Activated CD8-positive, alpha-beta memory T cell treated with anti-CD3 and anti-CD28 coated beads for 4 hours (primary cell): ENCODE measurements at places on chromosomes 3 and 15.

DNA sequence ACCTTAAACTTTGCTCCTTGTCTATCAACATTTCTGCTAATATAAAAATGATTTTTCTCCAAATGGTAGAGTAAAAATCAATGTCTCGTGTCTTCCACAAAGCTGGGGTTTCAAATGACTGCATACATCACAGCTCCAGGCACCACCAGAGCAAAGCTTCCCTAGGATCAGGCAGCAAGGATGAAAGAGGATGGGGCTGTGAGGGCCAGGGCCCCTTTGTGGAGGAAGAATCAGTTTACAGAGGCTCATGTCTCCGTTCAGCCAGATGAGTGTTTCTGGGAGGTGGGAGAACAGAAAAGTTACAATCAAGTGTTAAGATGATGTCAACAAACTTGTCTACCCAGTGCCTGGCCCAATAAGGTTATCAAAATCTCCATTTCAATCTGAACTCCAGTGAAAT, 105.5 kb downstream of the BDH1 start:
- DNase-seq: no peak

DNA sequence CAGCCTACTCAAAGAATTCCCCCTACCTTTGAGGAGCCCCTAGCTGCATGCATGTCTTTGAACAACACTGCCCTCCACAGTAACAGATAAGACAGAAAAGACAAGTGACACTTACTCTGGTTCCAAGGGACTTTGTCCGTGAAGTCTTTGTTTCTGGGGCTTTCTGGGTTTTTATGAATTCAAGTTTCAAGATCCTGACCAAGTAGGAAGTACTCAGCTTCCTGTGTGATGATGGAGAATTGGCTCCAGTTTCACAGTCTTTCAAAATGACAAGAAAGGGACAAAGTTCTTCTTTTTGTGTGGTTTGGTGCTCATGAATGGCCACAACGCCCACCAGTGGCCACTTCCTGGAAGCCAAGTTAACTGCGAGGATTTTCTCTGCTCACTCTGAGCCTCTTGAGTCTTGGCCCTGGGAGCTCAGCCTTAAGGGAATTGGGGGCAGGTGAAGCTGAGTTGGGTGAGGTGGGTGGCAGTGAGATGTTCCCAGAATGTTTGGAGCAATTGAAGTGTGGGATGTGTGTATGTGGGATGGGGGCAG, at the start of gene CCR1:
Gene CCR1, minus strand, starts transcription at position 147 of the 538 bp plus-strand sequence. CDS start 4,000 bp downstream, outside the sequence.
- DNase-seq: no peak

DNA sequence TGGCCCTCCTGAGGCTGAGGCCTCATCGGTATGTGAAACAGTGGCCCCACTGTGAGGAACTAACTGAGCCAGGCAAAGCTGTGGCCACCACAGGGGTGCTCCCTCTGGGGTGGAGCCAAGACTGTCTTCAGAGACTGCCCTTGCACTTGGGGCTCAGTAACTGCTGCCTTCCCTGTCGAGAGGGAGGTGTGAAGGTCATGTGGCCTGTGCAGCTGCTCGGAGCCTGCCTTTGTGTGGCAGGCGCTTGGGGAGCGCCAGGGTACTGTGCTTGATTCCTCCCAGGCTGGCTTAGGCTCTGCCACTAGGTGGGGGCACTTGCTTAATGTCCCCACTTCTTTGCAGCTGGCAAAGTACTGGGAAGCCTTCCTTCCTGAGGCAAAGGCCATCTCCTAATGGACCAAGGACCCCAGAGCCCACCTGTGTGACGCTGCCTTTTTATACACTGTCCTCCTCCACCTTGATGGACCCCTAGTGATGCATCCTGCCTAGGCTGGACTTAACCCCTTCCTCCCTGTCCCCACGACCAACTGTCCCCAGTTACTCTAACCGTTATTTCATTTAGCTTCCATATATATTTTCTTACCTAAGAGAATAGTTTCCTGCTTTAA, 14.2 kb upstream of the SNX22 start:
- DNase-seq: no peak

GRCh38 chr15:92384381-92384780, 9.3 kb upstream of the ST8SIA2 start:
- DNase-seq: no peak

GRCh38 chr3:135980343-135980742, 14.8 kb downstream of the PPP2R3A start:
- DNase-seq: no peak

GRCh38 chr15:33278816-33279612, 31.8 kb upstream of the RYR3 start:
- no peak for DNase-seq

- DNase-seq: no peak
Observed at GRCh38 chr15:58627701-58628100, 121.8 kb downstream of the ADAM10 start.

DNA sequence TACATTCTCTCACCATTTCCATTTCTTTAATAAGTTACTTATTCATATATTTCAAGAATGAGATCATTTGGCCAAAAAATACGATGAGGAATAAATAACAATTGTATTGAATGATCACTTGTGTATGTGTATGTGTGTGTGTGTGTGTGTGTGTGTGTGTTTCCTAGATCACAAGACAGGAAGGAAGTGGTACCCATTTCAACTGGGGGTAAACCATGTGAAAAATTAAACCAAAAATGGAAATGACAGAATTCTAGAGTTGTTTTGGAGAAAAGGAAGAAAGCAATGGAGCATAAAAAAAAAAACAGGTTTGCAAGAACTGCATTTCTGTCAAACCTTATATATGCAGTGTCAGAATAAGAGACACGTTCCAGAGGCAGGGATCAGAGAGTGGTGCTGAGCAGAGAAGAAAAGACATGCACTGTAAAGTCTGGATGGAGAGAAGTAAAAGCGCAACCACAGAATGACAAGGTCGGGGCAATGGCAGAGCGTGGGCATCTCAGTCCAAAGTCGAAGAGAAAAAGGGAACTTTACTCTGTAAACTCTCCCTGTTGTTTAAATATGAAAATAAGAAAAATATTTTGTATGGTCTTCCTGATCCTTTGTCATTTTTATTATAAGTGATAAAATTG, 75.5 kb downstream of the PEX5L start:
- no peak for DNase-seq

GRCh38 chr3:112497897-112498548, 1.2 kb downstream of the BTLA start:
- DNase-seq: no peak

DNA sequence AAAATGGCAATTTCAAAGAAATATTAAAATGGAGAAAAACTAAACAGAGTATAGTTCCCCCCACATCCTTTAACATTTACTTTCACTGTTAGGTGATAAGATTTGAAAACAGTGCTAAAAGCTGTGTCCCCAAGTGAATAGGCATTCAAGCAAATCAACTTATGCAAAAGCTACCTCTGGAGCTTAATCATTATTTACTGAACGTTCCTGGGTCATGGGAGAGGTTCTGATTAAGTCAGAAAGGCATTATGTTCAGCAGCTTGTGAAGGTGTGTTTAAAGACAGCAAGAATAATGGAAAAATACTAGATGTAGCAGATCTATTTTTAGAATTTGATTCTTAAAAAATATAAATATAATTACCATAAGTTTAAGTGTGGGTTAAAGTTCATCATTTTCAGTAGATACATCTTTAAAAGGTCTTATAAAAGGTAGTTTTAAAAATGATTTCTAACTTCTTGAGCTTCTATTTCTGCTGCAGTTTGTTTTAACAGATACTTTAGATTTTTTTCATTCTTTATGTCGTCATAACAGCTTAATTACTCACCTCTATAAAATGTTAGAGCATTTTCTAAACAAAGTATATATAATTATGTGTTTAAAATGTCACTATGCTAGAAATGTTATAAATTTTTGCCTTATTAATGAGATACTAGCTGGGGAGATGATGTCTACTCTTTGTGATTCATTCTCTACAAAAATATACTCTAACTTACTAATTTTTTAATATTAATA, 127.9 kb downstream of the MITF start:
- no peak for DNase-seq

GRCh38 chr3:71136276-71136675, 447.3 kb downstream of the FOXP1 start:
- no peak for DNase-seq

- DNase-seq: no peak
Observed at GRCh38 chr15:59169251-59169708, 37.4 kb upstream of the LDHAL6B start.

DNA sequence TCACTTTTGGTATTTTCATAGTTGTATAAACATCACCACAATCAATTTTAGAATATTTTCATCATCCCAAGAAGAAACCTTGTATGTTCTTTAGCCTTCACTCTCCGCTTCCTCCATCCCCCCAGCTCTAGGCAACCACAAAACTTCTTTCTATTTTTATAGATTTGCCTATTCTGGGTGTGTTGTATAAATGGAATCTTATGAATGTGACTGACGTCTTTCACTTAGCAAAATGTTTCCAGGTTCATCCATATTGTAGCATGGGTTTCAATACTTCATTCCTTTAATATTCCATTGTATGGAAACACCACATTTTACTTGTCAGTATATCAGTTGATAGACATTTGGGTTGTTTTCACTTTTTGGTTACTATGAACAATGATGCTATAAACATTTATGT, 335.8 kb upstream of the GOLIM4 start:
- no peak for DNase-seq

DNA sequence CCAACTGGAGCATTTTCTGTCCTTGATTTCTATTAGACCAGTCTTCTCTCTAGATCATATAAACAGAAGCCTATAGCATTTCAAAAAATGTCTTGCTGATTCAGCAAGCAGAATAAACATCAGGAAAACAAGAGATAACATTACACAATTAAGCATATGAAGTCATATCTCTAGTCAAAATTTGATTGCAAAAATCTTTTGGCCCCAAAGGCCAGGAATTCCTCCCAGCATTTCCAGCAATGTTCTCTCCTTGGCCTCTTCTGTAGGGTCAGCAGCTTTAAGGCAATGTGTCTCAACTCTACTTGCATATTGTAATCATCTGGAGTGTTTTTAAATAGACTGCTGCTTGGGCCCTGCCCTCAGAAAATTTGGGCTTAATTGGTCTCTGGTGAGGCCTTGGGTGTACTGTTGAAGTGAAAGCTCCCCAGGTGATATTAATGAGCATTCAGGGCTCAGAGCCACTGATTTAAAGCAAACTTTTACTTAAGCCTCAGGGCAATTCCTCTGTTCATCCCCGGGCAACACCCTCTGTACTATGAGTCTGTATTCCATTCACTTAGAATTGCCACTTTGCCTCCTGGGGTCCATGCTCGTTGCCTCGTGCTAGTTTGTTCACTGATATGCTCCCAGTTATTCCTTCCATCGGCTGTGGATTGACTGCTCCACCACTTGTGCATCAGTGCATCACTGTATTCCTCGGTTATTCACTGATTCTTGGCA, 1072.6 kb downstream of the ROBO2 start:
- no peak for DNase-seq

DNA sequence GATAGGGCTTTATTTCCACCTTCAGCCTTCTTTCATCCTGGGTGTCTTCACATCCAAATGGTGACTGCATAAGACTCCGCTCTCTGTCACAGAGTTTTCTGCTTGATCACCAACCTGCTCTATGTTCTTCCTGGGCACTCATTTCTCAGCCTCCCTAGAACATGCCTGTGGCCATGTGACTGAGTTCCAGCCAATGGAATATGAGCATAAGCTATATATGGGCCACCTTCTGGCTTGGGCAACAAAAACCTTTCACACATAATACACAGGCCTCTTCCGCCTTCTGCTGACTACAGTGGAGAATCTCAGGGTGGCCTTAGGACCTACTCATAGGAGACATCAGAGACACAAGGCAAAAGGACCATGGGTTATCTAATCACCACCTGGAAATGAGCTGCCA, 51.2 kb upstream of the MED12L start:
- DNase-seq: no peak

DNA sequence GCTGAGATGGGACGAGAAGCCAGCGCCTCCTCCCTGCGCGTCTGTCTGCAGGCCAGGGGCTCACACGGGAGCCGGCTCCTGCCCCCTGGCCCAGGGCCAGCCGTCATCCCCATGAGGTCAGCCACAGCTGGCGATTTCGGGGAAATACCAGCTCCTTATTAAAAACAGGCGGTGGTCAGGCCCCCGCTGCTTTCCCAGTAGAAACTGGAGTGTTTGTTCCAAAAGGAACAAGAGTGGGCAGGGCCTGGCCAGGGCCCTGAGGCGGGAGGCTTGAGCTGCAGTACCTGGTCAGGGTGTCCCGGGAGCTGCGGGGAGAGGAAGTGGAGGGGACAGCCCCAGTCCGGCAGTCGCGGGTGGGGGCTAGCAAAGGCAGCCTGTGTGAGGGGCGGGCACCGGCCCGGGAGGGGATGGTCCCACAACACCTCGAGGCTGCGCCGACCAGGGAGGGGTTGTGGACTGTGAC, 17.8 kb downstream of the MYL3 start:
- no peak for DNase-seq

GRCh38 chr15:22902046-22902445, 63.6 kb downstream of the NIPA2 start:
- DNase-seq: no peak

DNA sequence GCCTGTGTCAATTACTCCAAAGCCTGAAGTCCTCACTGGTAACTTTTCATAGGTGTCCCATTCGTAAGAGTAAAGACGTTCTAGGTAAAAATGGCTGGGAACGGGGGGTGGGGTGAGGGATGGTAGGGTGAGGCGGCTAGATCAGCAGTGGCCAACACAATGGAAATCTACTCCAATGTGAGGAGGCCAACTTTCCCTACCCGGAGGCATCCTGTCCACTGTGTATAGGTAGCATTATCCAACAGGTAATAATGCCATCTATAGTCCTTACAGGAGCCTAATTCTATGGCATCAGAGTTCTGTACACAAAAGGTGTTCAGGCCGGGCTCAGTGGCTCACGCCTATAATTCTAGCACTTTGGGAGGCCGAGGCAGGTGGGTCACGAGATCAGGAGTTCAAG, 29.1 kb downstream of the HDC start:
- DNase-seq: no peak

DNA sequence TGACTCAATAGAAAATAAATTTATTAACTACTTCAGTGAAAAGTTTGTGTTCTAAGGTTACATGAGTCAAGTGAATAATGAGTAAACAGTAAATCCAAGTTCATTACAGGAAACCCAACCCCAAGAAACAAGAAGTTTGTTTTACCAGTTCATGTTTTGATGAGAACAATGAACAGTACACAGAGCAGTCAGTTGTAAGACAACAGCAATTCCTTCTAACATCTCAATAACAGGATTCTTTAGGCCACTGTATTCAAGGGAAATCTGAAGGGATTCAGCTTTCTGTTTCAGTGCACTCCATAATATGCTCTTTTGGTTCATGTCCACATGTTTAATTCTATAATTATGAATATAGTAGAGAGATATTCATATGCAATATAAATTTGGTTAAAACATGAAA, 18.4 kb downstream of the ATR start:
- DNase-seq: no peak

- no peak for DNase-seq
Observed at GRCh38 chr3:194559530-194559929, 72.7 kb upstream of the ATP13A3 start.

DNA sequence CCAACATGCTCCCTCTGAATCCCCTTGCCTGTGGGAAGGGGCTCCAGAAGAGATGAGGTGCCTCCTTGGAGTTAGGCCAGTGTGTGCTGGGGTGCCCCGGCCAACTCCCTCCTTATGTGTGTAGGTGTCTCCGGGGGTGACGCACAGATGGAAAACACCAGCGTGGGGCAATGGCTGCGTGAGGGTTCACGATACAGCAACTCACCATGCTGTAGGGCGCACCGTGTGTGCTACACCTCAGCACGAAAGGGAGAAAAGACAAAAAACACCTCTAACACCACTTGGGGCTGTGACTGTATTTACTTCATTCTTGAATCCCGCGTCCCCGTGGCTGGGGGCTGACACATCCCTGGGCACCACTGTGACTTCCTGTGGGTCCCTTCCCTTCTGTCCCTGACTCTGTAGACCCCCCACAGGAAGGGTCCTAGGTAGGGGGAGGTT, 1.6 kb upstream of the CALML4 start:
- DNase-seq: no peak

GRCh38 chr15:39413558-39413957, 167.3 kb upstream of the THBS1 start:
- no peak for DNase-seq
